ENCODE measurements at places on chromosomes 7 and 10.

DNA sequence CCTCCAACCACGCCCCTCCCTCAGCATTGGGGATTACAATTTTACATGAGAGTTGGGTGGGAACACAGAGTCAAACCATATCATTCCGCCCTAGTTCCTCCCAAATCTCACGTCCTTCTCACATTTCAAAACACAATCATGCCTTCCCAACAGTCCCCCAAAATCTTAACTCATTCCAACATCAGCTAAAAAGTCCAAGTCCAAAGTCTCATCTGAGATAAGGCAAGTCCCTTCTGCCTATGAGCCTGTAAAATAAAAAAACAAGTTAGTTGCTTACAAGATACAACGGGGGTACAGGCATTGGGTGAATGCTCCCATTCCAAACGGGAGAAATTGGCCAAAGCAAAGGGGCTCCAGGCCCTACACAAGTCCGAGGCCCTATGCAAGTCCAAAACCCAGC, 77.7 kb upstream of the CAPZA2 start:
- DNase-seq: no peak

GRCh38 chr10:88525371-88526069, 57.6 kb downstream of the RNLS start:
- DNase-seq: no peak

- no peak for DNase-seq
Observed at GRCh38 chr10:68318331-68319059, 13.4 kb upstream of the HNRNPH3 start.

GRCh38 chr10:69635428-69636272, 5.6 kb downstream of the FAM241B start:
- DNase-seq: no peak

DNA sequence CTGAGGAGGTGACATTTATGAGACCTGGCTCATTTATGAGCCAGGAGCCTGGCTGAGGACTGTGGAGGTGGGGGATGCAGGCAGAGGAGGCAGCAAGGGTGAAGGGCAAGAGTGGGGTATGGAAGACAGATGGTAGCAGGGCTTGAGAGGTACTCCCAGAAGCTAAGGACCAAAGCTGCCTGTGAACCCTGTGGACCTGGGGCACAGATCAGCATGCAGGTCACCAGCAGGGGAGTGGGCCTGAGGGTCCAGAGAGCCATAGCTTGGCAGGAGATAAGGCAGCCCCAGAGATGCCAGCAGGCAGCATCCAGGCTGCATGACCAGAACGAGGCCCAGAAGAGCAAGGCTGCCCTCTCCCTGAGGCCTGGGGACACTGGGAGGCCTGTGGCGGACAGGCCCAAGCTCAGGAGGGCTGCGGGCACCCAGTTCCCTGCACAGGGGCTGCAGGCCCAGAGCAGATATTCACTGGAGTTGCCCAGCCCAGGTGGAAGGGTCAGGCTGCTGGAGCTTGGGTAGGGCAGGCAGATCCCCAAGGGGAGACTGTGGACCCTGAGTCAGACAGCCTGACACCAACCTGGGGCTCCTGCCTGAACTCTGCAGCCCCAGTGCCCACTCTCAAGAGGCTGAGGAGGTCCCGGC, 3.4 kb downstream of the GPR15LG start:
- DNase-seq: no peak

DNA sequence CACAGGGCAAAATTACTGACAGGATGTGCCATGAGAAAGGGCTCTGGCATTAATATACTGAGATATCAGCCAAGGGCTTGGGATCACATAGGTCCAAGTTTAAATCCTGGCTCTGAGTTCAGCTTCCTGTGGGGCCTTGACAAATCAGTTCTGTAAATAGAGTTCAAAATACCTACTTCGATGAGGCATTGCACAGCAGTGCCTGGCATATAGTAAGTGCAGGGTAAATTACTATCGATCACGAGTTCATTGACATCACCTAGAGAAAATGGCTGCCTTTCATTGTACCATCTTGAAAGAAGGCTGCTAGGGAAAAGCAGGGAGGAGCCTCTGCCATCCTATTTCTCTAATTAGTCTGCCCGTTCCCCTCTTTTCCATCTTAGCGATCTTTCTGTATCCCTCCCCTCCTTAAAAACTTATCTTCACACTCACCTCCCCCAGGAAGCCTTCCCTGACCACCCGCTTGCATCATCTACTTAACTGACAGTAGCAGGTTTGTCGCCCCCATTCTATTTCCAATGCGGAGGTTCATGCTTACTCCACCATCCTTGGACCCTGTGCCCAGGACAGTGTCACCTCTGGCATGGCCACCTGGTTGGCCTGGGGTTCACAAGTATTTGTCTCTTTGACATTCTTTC, 124.5 kb downstream of the C10orf105 start:
- DNase-seq: no peak

- no peak for DNase-seq
Observed at GRCh38 chr7:155093596-155093995, 23.5 kb downstream of the HTR5A start.

DNA sequence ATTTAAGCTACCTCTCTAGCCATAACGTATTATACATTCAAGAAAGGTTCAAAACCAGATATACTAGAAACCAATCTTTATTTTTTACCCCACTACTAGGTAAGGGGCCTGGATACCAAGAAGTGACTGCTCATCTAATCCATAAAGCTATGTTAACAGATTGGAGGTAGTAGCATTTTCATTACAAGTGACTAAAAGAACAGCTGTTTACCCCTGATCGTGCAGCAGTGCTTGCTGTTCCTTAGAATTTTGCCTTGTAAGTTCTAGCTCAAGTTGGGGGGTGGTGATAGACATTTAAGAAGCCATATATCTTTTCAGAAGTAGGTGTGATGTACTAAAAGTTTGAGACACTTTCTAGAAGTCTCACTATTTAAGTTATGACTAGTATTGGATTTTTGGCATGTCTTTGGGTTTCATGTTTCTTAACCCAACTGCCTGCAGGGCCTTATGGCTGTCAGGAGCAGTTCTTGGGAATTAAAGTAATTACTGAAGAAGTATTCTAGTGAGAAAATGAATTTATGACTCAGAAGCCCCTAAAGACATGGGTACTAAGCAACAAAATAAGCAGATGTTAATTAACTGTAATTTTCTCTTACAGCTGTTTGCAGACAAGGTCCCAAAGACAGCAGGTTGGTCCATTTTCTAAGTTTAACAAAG, 2.3 kb downstream of the PPIA start:
- DNase-seq: no peak

- no peak for DNase-seq
Observed at GRCh38 chr10:125056161-125057132, 103.9 kb downstream of the CTBP2 start.

DNA sequence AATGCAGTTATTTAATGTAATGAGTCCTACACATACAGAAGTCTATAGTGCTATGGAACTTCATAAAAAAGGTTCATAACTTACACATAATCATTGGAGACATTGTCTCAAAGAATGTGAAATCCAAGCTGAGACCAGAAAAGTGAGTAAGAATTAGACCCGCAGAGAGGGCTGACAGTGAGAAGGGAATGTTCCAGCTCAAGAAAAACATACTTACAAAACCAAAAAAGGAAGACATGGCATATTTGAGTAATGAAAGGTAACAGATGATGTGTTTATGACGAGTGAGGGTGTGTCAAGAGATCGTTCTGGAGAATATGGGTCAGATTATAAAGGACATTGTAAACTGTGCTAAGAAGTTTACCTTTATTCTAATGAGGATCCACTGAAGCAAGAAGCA, 566.5 kb downstream of the ATRNL1 start:
- no peak for DNase-seq

GRCh38 chr10:70074971-70075370, 22.3 kb downstream of the MACROH2A2 start:
- no peak for DNase-seq

DNA sequence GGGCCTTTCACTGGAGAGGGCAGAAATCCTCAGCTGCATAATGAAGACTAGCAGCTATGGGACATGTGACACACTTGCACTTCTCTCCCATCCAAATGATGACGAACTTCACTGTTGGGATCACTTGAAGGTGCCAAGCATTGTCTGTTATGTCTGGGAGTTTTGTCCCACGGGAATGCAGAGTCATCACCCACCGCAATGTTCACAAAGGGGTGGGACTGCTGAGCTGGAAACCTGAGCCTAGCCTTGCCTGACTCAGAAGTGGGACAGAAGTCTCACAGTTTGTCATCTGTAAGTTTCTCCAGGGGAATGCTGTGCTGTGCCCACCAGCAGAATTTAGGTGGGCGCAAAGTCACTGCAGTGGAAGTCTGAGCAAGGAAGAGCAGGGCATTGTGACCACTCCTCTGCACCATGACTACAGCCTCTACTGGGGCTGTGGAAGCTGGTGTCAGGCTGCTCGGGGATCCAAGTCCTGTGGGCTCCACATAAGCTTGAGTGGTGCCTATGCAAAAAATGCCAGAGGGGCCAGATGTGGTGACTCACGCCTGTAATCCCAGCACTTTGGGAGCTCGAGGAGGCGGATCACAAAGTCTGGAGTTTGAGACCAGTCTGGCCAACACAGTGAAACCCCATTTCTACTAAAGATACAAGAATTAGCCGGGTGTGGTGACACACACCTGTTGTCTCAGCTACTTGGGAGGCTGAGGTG, 472.0 kb upstream of the CNTNAP2 start:
- DNase-seq: no peak

Data from common myeloid progenitor, CD34-positive (primary cell).